ENCODE measurements at places on chromosomes 2 and 18.

GRCh38 chr2:170468557-170468956 is 246.6 kb upstream of the SP5 start:
- no peak for DNase-seq

- DNase-seq, result no peak
Observed at GRCh38 chr2:20541651-20542050, 94.8 kb downstream of the RHOB start.

GRCh38 chr2:103887625-103888024 is 966.3 kb upstream of the POU3F3 start:
- DNase-seq, result no peak

DNA sequence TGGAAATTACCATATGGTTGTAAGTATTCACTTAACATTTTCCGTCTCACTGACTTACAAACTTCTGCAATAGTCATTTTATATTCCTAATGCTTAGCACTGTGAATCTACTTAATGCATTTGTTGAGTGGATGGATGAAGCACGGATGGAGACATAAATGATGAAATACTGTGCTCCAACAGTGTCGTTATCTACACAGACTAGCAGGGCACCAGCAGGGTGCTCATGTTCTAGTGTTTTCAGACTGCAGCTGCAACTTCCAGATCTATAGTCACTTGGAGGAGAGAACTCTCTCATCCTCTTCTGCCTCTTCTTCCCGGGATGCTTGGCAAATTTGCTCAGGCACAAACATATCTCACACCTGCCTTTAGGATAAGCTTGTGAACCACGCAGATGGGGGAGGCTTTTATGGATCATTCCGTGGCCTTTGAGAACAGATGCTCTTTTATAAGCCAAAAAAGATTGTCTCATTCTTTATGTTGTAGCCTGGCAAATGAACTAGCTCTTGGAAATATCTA is 797.7 kb downstream of the MBD2 start:
- no peak for DNase-seq

GRCh38 chr2:170465241-170465640 is 249.9 kb upstream of the SP5 start:
- no peak for DNase-seq

DNA sequence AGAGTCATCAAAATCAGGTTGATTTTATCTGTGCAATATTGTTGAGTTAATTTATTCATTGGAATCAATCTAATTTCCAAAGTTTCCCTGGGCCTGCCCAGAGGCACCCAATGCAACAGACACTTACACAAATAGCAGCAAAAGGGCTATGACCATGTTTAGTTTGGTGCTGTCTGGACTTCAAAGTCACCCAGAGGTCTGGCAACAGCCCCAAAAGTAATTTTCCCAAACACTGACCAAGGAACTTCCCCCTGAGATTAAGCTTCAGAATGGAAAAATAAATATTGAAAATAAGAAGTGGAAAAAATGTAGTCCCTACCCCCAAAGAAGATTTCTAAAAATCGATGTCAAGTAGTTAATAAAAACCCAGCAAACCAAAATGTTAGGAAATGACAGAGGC is 70.9 kb upstream of the RNF152 start:
- DNase-seq, result no peak

DNA sequence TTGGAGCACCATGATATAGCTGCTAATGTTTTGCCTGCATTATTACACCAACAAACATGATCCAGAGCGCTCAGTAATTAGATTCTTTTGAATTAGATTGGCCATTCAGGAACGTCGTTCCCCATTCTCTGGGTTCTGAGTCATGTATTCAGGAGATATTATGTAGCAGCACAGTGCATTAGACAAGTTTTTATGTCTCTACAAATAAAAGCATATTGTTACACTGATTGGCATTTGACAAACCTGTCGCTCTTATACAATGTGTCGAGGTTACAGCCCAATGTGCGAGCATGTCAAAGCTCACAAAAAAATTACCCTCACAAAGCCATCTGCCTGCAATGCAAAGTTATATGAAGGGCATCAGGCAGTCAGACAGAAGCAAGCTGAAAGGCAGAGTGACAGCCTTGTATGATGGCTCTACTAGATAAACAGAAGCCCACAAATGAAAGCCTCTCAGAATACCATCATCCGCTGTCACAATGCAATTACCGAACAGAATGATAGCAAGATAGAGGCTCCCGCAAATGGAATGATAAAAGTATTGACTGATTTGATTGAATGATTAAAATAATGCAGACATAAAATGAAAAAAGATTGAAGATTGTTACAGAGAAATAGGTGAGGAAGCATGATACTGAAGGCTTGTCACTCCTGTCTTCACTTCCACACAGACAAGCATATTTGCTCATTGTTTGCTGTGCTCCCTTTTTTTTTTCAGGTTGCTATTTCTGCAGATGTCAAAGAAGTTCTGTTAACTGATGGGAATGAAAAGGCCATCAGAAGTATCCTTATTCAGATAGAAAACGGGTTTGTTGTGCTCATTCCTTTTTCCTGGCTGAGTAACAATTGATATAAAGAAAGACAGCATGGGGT is 234.6 kb upstream of the SIX3 start:
- no peak for DNase-seq

GRCh38 chr2:75565472-75566462 is 5.0 kb upstream of the EVA1A start:
- DNase-seq, result no peak

- DNase-seq, result no peak
Observed at GRCh38 chr2:28469304-28469703, 26.6 kb upstream of the PLB1 start.

GRCh38 chr2:7429733-7430132 is 512.5 kb downstream of the RNF144A start:
- no peak for DNase-seq

GRCh38 chr18:12421732-12422131 is 14.0 kb downstream of the PRELID3A start:
- DNase-seq, result no peak

DNA sequence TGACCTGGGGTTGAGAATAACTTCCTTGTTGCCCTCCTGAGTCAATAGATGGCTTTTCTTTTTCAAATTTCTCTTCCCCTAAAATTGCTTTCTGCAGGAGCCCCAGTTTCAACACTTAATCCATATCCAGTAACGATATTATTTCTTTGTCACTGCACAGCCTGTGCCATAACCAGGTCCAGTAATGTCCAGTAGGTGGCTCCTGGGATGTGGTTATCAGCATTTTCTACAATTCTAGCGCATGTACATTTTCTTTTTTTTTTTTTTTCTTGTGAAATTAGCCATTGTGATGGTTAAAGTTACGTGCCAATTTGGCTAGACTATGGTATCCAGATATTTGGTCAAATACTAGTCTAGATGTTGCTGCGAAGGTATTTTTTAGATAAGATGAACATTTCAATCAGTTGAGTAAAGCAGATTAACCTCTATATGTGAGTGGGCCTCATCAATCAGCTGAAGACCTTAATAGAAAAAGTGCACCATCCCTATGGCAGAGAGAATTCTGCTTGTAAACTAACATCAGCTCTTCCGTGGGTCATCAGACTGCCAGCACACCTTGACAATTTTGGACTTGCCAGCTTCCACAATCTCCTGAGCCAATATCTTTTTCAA is 72.9 kb upstream of the SCG2 start:
- no peak for DNase-seq

DNA sequence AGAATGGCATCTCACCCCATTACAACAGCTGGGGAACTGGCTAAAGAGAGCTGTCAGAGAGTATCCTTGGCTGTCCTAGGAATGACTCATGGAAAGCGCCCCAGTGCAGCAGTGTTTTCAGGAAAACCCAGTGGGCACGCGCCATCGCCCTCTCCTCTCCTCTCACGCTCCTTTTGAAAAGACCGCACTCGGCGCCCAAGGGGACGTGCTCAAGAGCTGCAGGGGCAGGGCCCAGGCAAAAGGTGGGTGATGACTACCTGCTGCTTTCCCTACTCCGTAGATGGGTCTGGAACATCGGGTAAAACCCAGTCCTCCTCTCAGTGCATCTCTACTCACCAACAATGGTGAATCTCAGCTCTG is 68.1 kb downstream of the EMILIN2 start:
- no peak for DNase-seq

DNA sequence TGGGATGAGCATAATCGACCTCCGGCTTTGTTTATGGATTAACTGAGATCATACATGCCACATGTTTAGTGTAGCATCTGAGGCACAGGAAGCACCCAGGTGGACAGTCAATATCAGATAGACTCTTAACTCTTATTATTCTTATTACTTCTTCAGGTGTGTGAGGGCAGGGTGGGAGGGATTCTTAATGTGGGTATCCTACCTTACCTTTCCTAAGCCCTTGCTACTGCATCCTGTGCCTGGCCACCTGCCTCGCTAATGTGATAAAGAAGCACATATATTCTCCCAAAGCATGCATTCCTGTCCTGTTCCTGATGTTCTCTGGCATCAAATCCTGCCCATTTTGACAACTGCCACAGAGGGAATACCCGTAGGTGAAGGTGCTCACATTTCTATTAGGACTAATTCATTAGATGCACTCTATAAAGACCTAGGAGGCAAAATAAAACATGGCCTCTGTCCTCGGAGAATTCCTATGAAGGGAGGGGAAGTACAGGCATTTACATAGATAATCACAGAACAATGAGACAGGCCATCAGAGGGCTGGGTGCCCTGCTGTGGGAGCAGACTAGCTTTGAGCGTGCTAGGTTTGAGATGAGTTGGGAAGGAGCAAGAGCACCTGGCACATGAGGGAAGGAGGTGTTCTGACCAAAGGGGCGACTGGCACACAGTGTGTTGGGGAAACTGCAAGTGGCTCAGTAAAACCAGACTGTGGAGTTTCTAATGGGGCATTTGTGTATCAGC is 19.5 kb upstream of the CELF4 start:
- no peak for DNase-seq

GRCh38 chr2:129178356-129178755 is 801.1 kb upstream of the RAB6C start:
- peak; percentile 83 for DNase-seq

DNA sequence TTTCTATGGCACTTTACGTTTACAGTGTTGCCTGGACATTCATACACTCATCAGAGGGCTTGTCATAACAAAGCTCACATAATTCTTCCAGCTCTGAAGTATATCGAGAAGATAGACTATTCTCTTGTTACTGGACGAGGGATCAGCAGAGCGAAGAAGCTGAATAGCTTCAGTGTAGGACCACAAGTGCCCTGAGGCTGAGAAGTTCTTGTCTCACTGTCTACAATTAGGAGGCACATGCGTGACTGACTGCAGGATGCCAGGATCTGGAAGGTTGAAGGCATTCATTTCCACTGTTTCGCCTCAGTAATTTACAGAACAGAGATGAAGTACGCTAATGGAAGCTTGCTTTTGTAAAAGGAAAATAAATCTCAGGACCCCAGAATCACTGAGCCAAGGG is 9.6 kb downstream of the SH3YL1 start:
- no peak for DNase-seq

GRCh38 chr18:12921178-12921577 is 26.6 kb upstream of the SEH1L start:
- DNase-seq, result no peak

DNA sequence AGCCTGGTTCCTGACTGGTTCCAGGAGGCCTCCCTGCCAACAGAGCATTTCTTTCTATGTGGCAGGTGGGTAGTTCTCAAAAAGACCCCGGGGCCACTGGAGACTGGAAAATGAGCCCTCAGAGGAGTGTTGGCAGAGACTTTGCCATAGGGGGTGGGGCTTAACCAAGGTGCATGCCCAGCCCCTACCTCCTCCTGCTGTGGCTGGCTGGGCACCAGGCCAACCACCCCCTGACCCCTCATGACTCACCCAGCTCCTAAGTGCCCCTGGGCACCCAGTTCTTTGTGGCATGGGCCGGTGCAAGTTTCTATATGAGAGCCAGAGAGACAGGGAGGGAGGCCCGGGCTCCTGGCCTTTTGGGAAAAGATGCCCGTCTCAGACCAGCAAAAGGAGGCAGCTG is 98.2 kb upstream of the SMAD2 start:
- DNase-seq, result peak; percentile 62

DNA sequence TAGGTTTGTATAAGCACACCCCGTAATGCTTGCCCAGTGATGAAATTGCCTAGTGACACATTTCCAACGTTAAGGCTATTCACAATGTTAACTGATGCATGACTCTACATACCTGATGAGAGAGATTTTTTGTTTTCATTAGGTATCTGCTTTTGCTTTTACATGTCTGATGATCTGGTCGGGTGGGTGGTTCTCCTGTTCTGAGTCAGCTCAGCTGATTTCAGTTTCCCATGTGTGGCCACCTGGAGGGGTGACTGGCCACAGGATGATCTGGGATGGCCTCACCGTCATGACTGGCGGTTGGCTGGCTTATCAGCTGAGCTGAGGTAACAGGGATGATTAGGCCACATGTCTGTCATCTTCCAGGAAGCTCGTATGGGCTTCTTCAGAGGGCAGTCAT is 33.8 kb upstream of the ACYP2 start:
- no peak for DNase-seq

GRCh38 chr2:216222650-216223352 is 113.7 kb downstream of the XRCC5 start:
- no peak for DNase-seq

DNA sequence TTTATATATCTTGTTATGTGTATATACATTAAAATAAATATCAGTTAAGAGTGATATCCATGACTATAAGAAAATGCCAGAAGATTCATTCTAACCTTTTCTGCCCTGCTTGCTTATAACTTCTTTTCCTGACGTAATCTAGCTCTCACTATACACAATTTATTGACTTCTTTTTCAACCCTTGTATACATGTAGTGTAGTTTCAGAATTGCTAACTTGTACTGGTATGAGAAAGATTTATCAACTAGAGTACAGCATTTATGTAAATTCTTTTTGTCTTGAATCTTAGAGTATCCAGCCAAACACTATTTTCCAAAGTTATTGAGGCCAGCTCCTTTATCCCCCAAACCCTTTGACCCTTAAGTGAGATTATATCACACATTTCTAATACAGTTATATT is 798.0 kb upstream of the RAB6C start:
- DNase-seq, result no peak

DNA sequence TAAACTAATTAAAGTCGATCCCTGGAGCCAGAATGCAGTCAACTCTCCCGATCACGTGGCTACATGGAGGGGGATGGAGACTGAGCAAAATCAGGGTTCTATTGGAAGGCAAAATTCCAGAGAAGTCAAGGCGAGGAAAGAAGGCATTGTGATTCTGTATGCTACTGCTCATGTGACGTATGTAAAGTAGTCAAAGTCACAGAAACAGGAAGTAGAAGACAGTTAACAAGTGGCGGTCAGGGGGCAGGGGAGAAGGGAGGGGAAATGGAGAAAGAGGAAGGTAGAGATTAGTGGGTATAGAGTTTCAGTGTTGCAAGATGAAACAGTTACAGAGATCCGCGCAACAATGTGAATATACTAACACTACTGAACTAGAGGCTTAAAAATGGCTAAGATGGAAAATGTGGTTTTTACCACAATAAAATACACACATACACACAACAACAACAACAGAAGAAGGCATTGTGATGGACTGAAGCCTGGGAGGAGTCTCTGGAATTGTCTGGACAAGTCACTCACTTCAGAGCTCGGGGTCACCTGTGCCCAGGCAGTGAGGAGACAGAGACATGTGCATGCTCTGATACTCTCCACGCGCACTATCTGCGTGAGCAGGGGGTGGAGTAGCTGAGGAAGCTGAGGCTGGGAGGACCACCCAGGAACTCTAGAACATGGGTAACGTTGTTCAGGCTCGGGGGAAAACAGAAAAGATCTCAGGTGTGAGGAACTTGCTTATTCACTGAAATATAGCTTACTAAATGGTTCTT is 89.9 kb upstream of the CDCA7 start:
- no peak for DNase-seq

Measured in tibial artery (tissue), 4 donors.